ENCODE measurements at places on chromosomes 7 and 10.

- no peak for DNase-seq
These were observed 11.1 kb downstream of the SYPL1 start for GRCh38 chr7:106100863-106101629.

DNA sequence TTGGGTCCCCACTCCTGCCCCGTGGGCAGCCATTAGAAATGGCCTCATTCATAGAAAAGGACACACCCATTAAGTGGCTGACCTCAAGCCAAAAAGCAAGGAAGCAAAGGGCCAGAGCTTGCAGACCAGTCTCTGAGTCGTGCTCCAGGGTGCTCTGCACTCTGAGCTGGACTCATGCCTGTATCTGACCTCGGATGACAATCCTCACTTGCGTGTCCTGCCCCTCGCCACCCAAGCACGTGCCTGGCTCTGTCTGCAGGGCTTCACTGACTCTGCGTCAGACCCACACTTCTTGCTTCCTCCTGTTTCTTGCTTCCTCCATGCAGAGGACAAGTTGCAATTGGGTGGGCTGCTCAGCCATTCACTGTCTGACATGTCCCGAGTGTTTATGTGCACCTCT, 138.8 kb downstream of the OAT start:
- DNase-seq, result no peak

GRCh38 chr10:1747590-1748157, 10.3 kb upstream of the ADARB2 start:
- DNase-seq, result no peak

GRCh38 chr10:131577178-131577555, 265.6 kb upstream of the TCERG1L start:
- DNase-seq, result no peak

GRCh38 chr7:158123753-158124152, 463.9 kb downstream of the PTPRN2 start:
- DNase-seq, result no peak

DNA sequence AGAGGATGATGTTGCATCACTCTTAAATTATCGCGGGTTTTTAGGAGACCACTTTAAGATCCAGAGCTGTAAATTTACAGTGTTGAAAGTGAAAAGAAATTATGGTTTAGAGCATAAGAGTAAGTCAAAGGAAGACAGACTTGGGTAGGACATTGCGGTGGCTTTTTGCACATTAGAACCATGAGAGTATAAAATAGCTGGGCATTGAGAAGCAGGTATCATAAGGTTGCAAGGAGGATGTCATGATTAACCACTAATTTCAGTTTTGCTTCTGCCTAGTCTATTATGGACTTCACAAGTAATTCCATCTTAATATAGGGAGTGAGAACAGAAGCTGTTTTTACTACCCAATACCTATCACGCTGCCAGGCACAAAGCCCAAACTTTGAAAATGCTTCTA, 57.7 kb downstream of the CALCR start:
- DNase-seq, result no peak

- DNase-seq, result no peak
These were observed 26.4 kb downstream of the AUTS2 start for GRCh38 chr7:69624435-69625230.

- no peak for DNase-seq
These were observed 58.5 kb downstream of the MACC1 start for GRCh38 chr7:20158684-20159083.

DNA sequence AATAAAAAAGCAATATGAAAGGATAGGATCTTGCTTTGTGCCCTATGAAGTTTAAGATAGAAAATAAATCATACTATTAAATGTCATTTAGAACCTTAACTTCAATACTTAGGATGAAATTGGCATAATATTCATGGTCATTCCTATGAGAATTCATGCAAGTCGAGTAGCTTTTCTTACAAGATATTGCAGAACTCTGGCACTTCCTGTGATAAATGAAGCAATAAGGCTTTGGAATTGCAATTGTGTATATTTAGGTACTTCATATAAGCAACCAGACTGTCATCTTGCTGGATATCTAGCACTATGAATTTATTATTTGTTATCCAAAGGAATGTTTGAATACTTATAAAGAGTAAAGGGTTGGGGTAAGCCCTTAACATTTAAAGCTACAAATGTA, 116.5 kb downstream of the ZNF438 start:
- DNase-seq, result no peak

DNA sequence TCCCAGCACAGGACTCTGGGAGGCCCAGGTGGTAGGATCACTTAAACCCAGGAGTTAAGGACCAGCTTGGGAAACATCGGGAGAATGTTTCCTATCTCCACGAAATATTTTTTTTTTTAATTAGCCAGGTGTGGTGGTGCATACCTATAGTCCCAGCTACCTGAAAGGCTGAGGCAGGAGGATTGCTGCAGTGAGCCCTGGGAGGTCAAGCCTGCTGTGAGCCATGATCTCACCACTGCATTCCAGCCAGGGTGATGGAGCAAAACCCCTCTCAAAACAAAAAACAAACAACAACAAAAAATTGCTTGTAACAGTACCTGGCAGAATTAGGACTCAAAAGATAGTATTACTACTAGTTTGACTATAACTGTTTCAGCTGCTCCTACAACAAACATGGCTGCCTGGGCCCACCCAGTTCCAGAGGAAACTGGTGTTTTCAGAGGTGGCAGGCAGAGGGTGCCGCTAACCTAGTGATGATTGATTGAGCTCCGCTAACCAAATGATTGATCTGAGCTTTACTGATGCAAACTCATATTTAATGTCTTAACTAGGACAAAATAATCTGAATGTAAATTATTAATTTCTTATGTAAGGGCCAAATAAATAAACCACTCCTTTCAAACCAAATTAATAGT, 57.0 kb downstream of the AP3M1 start:
- DNase-seq, result no peak

- no peak for DNase-seq
These were observed 68.5 kb downstream of the GNAT3 start for GRCh38 chr7:80443325-80443724.

- no peak for DNase-seq
These were observed 413.3 kb downstream of the SFMBT2 start for GRCh38 chr10:6997509-6997908.
